NB4 (cell line): ENCODE measurements at places on chromosomes 16 and 17.

DNA sequence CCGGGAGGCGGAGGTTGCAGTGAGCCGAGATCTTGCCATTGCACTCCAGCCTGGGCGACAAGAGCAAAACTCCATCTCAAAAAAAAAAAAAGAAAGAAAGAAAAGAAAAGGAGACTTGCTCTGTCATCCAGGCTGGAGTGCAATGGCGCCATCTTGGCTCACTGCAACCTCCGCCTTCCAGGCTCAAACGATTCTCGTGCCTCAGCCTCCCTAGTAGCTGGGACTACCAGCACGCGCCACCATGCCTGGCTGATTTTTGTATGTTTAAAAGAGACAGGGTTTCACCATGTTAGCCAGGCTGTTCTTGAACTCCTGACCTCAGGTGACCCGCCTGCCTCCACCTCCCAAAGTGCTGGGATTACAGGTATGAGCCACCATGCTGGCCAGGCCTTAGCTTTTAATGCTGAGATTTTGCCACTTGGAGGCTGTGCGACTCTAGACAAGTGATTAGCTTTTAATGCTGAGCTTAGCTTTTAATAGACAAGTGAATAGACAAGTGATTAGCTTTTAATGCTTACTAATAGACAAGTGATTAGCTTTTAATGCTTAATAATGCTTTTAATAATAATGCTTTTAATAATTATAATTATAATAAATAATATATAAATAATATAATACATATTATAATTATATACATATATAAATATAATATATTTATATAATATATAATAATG is 9.6 kb downstream of the LDAF1 start:
- DNase-seq: peak; percentile 11

DNA sequence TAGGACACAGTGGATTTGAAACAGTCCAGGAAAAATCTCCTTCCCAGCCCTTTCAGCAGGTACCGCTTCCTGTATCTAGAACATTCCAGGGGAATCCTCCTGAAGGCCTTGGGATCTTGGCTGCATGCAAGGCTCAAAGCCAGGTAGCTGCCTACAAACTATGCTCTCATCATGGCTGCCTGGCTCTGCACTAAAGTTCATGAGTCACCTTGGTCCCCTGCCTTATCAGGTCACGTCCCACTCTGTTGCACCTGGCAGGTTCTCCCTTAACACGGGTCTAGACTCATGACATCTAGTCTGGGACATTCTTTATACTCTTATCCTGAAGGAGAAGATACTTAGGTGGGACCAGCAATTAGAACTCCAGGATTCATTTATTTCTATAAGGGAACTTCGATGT is 15.8 kb downstream of the FA2H start:
- no peak for DNase-seq

DNA sequence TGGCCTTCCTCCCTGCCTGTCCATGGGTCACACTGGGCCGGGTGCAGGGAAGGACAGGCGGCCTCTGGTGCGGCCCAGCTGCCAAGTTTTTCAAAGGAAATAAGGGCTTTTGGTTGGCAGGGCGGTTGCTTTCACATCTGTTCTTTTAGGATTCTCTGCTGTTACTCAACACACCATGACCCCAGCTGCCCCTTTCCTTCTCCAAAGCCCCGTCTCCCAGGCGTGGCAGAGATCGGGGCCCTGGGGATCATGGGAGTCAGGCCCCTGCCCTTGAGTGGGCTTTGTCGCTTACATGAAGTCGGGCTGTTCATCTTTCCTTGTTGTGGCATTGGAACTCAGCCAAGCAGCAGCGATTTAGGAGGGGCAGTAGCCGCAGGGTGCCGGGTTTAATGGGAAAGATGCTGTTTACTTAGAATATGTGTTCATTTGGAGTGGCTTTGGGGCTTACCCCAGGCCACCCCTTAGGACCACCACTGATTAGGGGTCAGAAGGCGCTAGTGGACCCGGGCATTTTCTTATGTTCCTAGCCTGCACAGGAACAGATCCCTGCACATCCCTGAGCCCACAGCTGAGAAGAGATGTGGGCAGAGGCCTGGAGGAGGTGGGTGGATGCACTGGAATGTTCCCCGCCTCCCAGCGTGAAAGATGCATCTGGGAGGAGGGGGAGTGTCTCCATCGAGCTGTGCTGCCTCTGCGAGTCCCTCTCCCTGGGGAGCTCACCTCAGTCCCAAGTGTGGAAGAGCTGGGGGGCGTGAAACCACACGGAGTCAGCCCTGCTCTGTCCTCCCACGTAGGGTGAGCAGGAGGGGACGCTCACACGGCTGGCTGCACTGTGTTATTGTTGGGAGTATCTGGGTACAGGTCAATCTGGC is 6.8 kb upstream of the ADCY7 start:
- DNase-seq: peak; percentile 54

GRCh38 chr17:79097226-79098055 is 22.8 kb downstream of the ENGASE start:
- DNase-seq: no peak

DNA sequence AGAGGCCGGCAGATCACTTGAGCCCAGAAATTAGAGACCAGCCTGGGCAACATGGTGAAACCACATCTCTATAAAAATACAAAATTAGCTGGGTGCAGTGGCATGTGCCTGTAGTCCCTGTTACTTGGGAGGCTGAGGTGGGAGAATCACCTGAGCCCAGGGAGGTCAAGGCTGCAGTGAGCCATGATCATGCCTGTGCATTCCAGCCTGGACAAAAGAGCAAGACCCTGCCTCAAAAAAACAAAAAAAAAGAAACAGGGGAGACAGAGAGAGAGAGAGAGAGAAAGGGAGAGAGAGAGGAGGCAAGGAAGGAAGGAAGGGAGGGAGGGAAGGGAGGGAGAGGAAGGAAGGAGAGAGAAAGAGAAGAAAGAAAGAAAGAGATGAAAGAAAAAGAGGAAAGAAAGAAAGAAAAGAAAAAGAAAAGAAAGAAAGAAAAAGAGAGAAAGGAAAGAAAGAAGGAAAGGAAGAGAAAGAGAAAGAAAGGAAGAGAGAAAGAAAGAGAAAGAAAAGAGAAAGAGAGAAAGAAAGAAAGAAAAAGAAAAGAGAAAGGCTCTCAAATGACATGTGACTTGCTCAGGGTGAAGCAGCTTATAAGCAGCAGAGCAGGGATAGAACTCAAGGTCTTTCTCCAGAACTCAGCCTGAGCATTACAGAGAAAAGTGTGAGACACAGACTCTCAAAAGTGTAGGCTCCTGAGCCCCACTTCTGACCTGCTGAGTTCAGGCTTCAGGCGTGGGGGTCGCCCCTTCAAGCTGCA is 15.5 kb downstream of the CX3CL1 start:
- DNase-seq: no peak
